ENCODE measurements at places on chromosomes 6 and 20.

GRCh38 chr6:119207971-119208725 is 129.7 kb upstream of the FAM184A start:
- no peak for DNase-seq

GRCh38 chr6:135488023-135488422 is 9.5 kb downstream of the AHI1 start:
- peak; percentile 38 for DNase-seq

GRCh38 chr6:146410851-146411595 is 132.6 kb upstream of the RAB32 start:
- DNase-seq, result no peak

DNA sequence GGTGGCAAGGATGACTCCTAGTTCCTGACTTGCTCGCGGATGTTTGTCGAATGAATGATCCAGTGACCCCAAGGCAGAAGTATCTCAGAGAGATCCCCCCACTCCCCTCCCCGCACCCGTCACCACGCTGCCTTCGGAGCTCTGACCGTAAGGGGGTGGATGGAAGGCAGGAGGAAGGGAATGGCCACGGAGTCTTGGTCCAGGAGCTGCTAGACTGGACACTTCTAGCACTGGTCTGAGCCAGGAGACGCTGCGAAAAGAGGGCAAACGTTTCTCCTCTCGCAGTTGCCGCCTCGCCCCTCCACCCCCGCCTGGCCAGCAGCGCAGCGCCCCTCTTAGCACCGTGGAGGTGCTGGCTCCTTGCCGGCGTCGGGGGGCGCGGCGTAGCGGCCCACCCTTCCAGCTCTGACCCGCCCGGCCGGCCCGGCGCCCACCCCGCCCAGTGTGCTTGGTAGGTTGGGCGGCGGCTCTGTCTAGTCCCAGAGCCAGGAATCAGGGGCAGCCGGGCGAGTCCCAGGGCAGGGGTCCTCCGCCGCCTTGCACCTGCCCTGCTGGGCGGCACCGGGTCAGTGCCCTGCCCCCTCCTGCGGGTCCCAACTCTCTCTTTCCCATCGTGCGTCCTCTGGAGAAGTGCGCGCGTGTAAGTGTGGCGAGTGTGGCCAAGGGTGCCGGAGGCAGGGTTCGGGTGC is 2.4 kb upstream of the DBNDD2 start:
- DNase-seq, result peak; percentile 54

DNA sequence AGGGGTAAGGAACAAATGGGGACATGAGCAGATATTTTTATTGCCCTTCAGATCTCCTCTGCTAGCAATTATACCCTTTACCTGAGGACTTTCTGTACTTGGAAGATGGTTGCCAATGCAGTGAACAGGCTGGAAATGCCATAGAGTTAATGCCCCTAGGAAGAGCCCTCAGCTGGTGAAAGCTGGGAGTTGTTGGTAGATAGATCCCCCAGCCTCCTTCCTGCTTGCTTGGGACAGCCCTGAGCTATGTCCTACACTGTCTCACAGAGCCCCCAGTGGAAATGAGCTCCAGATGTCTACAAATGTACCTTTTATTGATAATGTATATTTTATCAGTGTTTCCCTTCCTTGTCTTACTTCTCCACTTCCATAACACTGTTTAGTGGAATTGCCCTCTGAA is 87.6 kb upstream of the PAK5 start:
- DNase-seq, result no peak

- no peak for DNase-seq
These were observed 61.5 kb upstream of the STXBP5 start for GRCh38 chr6:147142684-147143245.

DNA sequence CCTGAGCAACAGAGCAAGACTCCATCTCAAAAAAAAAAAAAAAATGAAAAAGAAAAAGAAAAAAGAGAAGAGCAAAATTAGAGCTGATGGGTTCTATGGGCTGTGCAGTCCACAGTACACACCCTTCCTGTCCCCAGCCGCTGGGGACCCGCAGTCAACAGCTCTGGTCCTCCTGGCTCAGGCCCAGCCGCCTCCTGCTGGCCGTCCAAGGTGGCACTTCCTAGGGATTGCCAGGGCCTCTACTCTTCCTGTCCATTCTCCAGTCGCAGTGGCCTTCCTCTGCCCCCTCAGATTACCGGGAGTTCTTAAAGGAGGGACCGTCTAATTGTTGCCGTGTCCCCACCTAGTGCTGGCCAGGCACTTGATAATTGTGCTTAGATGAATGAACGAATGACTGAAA is 41.7 kb downstream of the TMEM242 start:
- peak; percentile 39 for DNase-seq

DNA sequence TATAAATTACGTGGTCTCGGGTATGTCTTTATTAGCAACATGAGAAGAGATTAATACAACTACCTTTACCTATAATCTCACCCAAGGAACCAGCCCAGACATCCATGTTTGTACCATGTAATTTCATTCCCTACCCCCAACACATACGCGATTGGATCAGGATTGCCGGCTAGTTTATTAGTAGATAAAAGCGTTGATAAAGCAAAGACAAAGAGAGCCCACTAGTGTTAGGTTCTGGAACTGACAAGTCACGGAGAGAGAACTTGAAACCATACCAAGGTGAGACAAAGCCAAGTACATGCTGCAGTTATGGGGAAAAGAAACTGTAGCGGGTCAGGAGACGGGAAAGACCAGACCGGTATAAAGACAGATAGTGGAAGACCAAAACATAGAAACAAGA is 37.4 kb upstream of the FAM135A start:
- DNase-seq, result no peak

DNA sequence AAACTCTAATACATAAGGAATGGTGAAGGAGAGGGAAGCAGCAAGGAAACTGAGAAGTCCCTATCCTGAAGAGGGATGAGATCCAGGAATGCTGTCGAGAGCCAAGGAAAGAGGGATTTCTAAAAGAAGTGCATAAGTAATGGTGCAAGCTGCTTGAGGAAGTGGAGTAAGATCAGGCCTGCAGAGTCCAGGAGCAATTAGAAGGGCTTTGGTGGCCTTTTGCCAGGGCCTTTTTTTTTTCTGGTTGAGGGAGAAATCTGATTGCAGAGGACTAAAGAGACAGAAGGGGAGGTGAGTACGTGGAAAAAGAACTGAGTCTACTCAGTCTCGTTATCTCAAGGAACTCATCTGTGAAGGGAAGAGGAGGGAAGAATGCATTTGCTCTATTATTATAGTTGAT is 396.2 kb downstream of the UTRN start:
- DNase-seq, result no peak

DNA sequence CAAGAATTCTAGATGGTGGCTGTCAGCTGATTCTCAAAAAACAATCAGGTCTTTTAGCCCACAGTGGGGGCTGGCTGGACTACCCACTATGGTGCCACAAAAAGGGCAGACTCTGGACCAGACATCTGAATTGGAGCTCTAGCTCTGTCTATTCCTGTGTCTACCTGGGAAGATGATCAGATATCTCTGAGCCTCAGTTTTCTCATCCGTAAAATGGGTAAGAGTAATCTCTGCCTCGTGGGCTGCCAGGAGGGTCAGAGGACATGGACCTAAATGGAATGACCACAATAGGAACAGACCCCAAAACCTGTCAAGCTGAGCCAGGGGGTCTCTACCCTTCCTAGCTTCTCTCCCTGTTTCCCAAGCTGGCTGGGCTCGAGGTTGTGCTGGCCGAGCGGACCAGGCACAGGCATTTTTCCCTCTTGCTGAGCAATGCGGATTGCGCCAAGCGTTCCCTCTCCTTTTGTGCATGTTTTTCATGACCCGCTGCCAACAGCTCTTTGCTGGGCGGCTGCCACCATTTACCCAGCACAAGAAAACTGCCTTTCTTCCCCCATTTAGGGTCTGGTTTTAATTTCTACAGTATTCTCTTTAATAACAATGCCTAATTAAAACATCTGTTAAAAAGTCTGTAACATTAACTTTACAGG is 74.7 kb upstream of the MAFB start:
- no peak for DNase-seq

GRCh38 chr6:107811591-107812218 is 12.4 kb downstream of the SCML4 start:
- DNase-seq, result peak; percentile 44

DNA sequence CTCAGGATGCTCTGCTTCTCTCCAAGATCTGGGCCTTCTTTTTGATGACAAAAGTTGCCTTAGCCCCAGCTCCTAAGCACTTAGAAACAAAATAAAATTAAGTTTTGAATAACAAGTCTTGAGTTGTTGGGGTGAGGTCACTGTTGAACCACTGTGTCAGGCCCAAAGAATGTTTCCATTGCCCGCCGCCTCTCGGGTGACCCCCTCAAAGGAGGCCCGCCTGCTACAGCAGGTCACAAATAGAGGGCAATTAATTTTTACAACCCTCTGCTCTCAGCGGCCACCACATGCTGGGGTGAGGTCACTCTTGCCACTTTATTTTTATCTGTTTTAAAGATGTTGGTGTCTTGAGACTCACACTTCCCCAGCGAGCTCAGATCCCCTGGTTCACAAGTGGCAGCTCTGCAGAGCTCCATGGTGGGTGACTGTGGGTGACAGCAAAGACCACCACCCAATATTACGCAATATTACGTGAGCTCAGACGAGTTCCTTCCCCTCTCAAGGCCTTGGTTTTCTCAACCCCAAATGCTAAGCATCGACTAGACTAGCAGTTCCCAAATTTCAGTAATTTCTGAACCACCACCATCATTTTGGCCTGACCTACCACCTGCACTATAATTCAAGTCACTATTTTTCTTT is 247.7 kb upstream of the PMEPA1 start:
- no peak for DNase-seq

GRCh38 chr6:161116554-161116953 is 125.0 kb downstream of the MAP3K4 start:
- no peak for DNase-seq

DNA sequence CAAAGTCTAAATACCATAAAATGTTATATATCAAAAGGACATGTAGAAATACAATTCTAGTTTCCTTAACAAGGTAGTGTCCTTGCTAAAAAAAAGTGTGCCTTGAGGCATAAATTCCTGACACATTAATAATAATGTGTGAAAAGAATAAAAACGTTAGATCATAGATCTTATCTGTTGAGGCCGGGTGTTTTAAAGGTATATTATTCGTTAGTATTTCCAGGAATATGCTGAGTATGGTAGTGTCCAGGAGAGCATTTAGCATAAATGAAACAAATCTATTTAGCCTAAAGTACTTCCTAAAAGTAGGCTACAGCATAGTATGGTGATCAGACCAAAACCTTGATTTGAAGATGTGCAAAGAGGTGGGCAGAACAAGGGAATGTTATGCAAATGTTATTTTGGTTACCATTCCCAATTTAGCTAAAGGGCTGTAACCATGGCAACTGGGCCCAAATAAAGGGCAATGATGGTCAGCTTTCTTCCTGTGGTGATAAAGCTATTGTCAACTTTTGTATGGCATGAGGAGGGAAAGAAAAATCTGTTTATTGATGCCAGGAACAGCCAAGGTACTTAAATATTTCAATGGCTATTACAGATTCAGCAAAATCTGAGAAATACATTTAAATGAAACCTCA is 18.9 kb downstream of the MKKS start:
- DNase-seq, result no peak

DNA sequence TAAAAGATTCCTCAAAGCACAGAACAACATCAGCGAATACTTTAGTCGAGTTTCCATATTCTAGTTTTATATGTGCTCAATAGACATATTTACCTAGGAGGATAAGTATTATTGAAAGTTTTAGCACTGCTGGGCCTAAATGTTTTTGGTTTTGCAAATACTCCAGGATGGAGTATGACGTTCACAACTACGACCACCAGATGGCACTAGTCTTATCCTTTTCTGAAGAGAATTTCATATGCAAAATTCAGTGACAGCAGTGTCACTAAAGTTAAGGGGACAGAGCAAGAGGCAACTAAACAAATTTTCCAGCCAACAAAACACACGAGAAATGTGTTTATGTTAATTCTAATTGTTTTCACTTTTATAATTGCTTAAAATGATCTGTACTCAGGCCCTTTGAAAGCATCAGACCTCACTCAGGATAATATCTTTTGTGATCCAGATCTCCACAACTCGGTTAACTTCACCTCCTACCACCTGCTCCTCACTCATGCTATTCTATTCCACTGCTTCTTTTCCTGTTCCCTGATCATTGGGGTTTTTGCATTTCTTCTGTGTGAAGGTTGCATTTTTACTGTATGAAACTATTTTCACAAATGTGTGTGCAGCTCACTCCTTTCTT is 220.8 kb downstream of the TRDN start:
- peak; percentile 1 for DNase-seq

DNA sequence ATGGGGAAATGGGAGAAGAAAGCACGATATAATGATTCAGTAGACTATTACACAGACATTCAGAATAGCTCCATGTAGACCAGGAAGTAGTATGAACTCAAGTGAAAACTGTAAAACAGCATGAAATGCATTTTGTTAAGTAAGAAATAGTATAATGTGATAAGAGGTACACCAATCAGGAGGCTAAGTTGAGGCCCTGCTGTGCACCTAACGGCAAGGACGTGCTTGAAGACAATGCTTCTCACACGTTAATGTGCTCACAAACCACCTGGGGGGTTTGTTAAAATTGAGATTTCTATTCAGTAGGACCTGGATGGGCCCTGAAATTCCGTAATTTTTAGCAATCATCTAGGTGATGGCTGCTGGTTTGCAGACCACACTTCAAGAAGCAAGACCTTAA is 178.9 kb upstream of the SULF2 start:
- DNase-seq, result no peak

DNA sequence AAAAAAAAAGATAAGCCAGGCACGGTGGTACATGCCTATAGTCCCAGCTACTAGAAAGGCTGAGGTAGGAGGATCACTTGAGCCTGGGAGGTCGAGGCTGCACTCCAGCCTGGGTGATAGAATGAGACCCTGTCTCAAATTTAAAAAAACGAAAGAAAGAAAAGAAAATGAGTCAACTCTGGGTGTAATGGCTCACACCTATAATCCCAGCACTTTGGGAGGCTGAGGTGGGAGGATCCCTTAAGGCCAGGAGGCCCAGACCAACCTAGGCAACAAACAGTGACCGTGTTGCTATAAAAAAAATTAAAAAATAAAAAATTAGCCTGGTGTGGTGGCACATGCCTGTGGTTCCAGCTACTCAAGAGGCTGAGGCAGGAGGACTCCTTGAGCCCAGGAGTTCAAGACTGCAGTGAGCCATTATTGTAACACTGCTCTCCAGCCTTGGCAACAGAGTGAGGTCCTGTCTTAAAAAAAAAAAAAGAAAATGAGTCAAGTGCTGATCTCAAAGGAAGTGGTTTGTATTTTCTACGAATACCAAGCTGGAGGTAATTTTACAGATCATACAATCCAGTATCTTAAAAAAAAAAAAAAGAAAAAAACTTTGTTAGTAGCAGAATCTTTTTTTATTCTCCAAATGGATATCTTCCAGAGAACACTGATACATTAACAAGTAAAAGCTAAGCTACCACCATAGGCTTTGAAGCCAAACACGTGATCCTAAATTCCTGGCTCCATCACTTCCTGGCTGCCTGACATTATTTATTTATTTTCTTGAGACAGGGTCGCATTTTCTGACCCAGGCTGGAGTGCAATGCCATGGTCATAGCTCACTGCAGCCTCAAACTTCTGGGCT is 5.7 kb downstream of the COMMD7 start:
- DNase-seq, result peak; percentile 48

- DNase-seq, result peak; percentile 32
These were observed 28.6 kb downstream of the C6orf89 start for GRCh38 chr6:36914227-36914794.

GRCh38 chr6:163797296-163797845 is 382.9 kb downstream of the QKI start:
- DNase-seq, result no peak
